ENCODE measurements at places on chromosomes 7 and 10.

DNA sequence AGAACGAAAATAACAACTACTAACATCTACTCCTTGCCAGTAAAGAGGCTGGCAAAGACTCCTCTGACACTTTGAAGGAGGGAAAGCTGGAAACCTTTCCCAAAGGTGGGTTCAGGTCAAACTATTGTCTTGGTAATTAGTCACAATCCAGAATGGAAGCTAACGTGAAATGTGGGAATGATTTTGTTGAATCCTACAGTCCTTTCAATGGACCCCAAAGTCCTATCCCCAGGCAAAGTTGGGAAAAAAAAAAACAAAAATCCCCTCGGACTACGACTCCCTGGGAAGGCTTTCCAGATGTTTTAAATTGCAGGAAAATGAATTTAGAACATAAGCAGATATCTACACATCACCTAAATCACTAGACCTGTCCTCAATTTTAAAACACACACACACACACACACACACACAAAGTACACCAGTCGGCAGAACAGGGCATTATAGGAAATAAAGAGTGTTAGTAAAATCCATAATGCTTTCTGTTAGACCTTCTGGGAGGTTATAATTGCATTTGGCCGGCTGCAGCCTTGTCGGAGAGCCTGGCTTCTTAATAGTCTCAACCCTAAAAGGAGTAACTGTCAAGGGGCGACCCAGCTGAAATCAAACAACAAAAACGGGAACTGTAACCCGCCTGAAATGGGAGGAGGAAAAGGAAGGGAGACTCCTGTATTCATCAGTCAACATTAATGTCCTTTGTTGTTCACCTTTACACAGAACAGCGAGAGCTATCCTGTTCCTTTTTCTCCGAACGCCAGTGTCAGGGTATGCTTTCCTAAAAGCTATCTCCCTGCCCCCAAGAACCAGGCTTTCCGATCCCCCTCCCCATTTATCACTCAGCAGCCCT is 1.5 kb downstream of the DOCK4 start:
- peak; percentile 54 for DNase-seq

DNA sequence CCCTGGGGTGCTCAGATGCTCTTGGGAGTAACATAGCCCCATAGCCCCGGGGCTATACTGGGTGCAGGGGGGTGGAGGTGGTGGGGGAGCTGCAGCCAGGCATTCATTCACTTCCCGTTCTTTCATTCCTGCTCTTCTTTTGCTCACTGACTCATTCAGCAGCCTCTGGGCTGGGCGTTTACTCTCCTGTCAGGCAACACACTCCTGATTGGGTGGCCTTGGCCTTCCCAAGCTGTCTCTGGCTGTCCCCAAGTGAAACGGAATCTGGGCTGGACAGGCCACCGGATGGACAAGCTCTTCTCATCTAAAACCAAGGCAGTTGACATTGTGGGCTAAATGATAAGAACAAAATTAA is 34.6 kb downstream of the CHST3 start:
- peak; percentile 89 for DNase-seq

- DNase-seq, result peak; percentile 77
These were observed 17.7 kb downstream of the CACNB2 start for GRCh38 chr10:18157881-18158280.

GRCh38 chr10:12416344-12417050 is 67.2 kb downstream of the CAMK1D start:
- no peak for DNase-seq

DNA sequence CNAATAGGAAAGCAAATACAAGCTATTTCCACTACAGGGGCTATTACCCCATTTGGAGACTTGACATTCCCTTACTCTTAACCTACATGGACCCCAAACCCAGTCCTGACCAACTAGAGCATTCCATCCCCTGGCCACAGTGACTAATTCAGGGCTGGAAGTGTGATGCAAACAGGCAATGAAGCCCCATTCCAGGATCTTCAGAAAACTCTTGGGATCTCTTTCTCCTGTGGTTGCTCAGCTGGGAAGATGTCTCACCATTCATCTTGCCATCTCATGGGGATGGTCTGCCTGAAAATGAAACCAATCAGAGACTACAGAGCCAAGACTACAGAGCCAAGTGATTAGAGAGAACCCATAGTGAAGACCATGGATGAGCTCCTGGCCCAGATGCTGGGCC is 206.2 kb downstream of the ZNF365 start:
- peak; percentile 42 for DNase-seq

GRCh38 chr7:29771081-29771816 is 35.1 kb upstream of the WIPF3 start:
- DNase-seq, result no peak

- peak; percentile 61 for DNase-seq
These were observed 3.8 kb downstream of the PDE1C start for GRCh38 chr7:32066441-32066840.

DNA sequence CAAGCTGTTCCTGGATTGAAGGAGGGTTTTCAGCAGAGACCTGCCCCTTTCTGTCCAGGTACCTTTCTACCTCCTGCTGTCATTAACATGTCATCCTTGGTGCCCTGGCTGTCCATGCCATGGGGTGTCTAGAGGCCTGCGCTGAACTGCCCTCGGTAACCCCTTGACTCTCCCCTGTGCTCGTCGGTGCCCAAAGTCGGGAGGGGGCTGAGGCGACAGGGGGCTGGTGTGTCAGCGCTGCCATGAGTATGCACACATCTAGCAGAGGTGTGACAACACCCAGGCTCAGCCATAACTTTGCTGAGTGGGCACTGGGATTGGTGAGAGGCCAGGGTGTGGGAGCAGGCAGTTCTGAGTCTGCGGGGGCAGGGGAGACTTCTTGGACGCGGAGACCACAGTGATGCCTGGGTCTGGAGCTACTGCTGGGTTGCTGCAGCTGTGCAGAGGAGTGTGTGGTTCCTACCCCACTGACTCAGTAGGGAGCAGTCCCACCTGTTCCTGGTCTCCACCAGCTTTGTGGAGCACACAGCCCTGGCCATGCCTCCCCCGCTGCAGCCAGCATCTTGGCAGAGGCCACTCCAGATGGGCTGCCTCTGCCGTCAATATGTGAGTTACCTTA is 376.2 kb upstream of the SEMA3C start:
- DNase-seq, result no peak

All from M059J (cell line).